Fibroblast of the conjunctiva (primary cell): ENCODE measurements at places on chromosomes 7 and 10.

DNA sequence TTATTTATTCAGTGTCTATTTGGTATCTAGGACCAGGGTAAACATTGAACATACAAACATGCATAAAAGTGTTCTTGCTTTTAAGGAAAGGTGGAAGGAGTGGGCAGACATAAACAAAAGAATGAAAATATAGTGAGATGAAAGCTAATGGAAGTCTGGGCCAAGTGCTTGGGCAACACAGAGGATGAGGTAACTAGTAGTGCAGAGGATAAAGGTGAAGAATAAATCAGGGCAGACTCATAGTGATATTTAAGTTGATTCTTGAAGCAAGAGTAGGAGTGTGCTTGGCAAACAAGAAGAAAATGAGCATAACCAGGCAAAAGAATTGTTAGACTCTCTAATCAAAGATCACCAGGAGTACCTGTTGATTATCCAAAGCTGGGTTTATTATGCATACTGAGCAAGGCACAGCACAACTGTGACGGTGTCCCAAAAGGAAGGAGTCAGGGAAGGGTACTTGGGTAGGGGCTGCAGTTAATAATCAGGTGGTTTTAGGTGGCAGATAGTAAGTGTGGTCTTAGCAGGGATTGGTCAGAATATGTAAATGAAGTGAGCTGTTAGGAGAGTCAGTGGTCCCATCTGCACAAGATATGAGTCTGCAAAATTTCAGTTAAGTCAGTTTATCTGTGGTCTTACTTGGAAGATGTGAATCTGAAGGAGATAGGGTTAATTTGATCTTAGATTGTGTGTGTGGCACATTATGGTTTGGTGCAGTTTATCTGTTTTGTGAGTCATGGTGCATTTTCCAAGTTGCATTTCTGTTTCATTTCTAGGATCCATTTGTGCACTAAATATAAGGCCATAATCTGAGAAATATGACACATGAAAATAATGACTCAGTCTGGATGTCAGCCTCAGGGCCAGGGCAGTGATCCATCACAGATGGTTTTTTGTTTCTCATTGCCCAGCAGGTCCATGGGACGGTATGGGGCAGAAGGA is 30.6 kb upstream of the TAX1BP1 start:
- no peak for DNase-seq

DNA sequence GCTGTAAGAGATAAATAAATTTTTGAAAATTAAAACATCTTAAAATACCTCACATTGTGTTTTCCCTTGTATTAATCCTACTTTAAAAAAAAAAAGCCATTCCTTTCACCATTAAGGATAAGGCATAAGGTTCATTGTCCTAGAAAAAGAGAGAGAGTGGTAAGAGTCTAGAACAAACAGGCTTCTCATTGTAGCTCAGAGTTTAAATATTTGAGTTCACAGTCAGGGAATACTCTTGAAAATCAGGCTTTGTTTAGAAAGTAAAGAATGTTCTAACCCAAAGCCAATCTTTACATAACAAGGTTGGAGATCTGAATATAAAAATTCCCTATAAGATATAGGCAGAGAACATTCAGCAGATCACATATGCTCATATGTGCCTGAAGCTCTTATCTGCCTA is 40.2 kb upstream of the TES start:
- DNase-seq: no peak

DNA sequence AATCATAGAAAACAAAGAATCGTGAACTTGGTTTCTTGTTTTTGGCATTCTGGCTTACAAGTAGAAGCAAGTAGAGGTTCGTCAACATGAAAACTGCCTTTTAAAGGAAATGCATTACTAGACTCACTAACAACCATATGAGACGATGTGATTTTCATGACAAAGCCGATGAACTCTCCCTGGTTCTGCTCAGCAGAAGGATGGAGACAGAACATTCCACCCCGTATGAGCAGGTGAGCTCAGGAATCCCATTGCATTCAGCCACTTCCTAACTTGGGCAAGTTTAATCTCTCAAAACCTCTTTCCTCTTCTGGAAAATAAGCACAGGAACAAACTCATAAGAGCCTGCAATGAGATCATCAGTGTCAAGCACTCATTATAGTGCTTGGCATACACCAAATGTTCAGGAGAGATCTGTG is 57.4 kb upstream of the SVIL start:
- no peak for DNase-seq

- no peak for DNase-seq
Measured at GRCh38 chr7:42222891-42223290, 14.1 kb downstream of the GLI3 start.

- no peak for DNase-seq
Measured at GRCh38 chr7:158135931-158136330, 451.7 kb downstream of the PTPRN2 start.

GRCh38 chr7:32283546-32283945 is 206.6 kb downstream of the LSM5 start:
- no peak for DNase-seq

- no peak for DNase-seq
Measured at GRCh38 chr10:102287991-102288390, 42.7 kb downstream of the GBF1 start.

GRCh38 chr7:128380483-128381106 is 19.1 kb upstream of the PRRT4 start:
- no peak for DNase-seq

DNA sequence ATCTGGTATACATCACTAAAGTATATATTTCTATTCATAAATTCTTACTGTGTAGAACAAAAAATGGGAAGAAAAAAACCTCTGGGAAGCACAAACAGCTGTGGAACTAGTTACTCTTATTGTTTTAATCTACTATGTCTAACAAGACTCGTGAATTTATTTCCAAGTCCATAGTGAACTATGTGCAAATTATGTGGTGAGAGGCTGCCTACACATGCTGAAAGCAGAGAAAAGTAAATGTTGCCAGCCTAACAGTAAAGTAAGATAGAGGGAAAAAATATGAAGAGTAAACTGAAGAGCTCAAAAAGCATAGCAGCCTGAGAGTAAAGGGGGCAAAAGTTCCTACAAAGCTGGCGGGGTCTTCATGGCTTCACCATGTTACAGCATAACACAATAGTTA is 3.0 kb downstream of the GDI2 start:
- DNase-seq: no peak

DNA sequence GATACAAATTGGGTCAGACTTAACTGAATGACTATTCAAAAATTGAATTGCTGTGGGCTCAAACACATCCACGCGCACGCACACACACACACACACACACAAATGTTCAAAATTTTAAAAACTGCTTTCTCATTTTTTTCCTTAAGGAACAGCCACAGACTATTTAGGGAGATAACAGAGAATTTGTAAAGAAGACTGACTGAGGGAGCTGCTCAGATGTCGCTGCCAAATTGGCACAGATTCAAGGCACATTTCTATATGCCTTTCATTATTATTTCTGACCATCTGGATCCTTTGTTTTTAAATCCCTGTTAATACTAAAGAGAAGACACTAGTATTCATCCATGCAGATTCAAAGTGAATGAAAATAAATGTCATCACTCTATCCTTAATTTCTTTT is 154.8 kb downstream of the DGKB start:
- DNase-seq: no peak

DNA sequence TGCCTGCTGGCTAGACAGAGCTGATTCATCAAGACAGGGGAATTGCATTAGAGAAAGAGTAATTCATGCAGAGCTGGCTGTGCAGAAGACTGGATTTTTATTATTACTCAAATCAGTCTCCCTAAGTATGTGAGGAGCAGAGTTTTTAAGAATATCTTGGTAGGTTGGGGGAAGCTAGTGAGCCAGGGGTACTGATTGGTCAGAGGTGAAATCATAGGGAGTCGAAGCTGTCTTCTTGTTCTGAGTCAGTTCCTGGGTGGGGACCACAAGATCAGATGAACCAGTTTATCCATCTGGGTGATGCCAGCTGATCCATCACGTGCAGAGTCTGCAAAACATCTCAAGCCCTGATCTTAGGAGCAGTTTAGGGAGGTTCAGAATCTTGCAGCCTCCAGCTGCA is 39.8 kb downstream of the FOXI2 start:
- DNase-seq: no peak

DNA sequence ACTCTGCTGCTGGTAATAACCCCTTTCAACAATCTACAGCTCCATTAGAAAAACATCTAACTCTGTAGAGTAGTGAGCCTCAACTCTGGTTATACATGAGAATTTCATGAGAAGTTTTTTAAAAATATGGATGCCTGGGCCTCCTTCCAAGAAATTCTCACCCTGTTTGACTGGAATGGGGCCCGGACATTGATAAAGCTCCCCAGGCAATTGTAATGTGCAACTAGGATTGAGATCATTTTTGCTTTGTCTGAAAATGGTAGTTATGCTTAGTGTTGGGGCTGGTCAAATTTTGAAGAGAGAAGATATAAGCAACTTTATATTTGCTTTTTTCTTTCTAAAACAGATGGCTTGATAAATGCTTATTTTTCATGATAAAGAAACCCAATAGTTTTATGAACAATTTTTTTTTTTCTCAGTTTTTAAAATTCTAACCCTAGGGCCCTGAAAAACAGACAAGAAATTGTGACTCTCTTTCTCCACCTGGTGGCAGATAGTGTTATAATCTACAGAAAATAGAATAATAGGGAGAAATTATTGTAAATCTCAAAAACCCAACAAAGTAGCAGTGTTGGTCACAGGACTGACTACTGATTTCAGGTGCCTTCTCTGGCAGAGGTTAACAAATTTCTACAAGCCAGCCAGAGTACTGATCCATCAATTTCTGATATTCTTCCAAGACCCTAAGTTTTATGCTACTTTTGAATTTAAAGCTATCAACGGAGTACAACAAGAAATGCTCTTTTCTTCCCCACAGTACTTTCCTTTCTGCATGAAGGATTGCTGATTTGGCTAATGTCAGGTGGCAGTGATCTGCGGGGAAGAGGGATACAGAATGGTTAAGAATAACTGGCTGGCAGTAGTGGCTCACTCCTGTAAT is 174.8 kb downstream of the DKK1 start:
- peak; percentile 32 for DNase-seq

GRCh38 chr7:74405899-74406512 is 47.7 kb upstream of the GTF2IRD1 start:
- no peak for DNase-seq

- no peak for DNase-seq
Measured at GRCh38 chr10:125559210-125559609, 123.8 kb downstream of the TEX36 start.

DNA sequence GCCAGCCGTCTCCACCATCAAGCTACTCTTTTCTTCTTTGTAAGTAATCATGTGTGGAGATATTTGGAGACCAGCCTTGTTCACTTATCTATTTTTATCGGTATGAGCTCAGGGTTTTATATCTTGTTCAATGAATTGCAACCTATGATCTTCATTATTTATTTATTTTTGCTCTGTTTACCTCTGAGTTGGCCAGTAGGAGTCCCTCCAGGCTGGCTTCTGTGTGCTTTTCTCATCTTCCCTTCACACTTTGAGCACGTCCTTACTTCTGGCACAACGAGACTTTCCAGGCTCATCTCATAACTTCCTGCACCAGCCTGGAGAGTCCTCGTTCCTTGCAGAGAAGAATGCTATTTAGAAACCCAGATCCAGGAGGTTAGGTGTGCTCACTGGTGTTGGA is 375.8 kb upstream of the PODXL start:
- no peak for DNase-seq

GRCh38 chr10:114256822-114257221 is 17.8 kb downstream of the VWA2 start:
- no peak for DNase-seq

- DNase-seq: no peak
Measured at GRCh38 chr10:46232084-46232483, 54.7 kb upstream of the ANTXRL start.

GRCh38 chr7:84479059-84479458 is 284.5 kb upstream of the SEMA3A start:
- no peak for DNase-seq

DNA sequence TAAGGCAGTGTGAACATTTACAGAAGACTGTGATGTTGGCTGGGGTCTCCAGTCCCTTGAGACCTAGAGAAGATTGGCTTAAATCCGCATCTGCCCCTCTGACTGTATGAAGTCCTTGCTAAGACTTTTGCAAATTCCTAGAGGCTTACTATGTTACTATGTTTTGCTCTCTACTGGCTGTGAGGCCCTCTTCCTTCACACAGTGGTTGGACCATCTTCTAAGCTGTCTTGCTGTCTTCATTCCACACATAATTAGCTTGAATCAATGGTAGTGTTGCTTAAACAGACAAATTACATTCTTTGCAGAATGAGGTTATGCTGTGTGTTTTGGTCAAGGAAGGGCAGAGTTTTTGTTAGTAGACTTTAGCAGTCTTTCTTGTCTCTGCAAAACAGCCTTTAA is 658.0 kb downstream of the TYW1 start:
- no peak for DNase-seq

DNA sequence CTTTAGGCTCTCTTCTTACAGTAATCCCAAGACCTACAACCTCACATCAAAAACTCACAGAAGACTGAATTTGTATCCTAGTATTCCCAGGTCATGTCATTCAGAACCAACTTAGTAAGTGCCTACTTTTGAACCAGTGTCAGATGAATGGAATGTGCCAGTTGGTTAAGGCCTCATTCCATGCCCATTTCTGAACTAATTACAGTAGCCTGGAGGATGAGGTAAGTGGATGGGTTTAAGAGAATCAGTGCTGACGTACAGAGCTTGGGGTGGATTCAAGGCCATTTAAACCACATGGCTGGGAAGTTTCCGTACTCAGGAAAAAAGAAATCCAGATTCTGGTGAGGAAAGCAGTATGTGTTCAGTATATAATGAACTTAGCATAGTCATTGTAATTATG is 21.9 kb upstream of the FOXP2 start:
- DNase-seq: no peak

DNA sequence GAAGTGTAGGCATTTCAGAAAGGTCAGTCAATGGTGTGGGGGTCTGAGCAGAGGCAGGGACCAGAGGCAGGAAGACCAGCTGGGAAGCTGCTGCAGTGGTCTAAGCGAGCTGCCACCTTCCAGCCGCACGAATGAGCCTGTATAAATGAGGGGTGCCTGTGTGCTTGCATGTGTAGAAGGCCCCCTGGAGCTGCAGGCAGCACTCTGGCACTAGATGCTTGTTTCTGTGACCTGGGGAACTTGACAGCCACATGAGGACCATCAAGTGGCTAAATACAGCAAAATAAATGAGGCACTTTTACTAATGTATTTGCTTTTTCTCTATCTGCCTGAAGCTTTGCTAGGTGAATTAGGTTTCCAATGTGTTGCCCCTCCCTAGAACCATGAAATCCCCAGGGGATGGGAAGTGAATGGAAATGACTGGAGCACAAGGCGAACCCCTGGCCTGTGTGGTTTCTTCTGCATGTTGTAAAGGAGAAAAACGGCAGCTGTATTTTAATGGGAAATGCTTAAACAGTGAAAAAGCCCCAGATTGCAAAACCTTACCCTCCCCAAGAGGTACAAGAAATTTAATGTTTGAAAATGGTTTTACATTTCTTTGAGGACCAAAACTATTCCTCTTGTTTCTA is 57.7 kb downstream of the PYROXD2 start:
- no peak for DNase-seq

DNA sequence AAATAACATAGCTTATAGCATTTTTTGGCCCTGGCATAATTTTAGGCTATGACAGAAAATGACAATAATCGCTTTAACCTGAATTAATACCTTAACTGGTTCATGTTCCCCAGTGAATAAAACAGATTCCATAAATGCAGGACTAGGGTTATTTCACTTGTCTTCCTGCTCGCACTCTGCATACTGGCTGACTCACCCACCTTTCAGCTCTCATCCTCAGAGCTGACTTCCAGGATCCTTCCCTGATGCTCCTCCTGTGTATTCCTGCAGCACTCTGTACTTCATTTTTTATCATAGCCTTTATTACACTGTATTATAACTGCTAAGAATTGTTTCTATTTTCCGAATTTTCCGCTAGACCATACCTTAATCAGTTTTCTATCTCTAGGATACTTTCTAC is 123.7 kb downstream of the AVL9 start:
- no peak for DNase-seq

GRCh38 chr10:43390759-43391158 is 18.2 kb downstream of the HNRNPF start:
- no peak for DNase-seq
